ENCODE measurements at places on chromosomes 7 and 10.

- peak; percentile 44 for DNase-seq
Measured at GRCh38 chr7:19116121-19117090, 1.0 kb downstream of the TWIST1 start.

DNA sequence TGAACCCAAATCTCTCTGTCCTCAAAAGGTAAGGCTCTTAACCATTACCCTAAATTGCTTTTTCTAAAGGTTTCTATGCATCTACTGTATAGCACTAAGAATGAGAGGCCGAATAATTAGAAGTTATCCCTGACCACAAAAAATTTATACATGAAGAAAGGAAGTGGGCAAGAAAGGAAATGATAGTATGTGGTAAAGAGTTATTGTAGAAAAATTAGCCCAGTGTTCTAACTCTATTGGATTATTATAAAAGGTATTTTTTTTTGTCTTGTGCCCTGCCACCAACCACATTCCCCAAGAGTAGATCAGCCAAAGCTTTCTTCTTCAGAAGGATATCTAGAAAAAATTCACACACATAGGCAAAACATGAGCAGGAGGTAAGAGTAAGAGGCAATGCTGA is 45.4 kb downstream of the DKK1 start:
- peak; percentile 61 for DNase-seq

- no peak for DNase-seq
Measured at GRCh38 chr7:77269360-77270093, 69.9 kb upstream of the FGL2 start.

- DNase-seq: peak; percentile 33
Measured at GRCh38 chr7:83588602-83589240, 60.2 kb downstream of the SEMA3E start.
